NCI-H2081 treated with DMSO at 0.1 percent for 48 hours (cell line): ENCODE measurements at places on chromosomes 3 and 15.

DNA sequence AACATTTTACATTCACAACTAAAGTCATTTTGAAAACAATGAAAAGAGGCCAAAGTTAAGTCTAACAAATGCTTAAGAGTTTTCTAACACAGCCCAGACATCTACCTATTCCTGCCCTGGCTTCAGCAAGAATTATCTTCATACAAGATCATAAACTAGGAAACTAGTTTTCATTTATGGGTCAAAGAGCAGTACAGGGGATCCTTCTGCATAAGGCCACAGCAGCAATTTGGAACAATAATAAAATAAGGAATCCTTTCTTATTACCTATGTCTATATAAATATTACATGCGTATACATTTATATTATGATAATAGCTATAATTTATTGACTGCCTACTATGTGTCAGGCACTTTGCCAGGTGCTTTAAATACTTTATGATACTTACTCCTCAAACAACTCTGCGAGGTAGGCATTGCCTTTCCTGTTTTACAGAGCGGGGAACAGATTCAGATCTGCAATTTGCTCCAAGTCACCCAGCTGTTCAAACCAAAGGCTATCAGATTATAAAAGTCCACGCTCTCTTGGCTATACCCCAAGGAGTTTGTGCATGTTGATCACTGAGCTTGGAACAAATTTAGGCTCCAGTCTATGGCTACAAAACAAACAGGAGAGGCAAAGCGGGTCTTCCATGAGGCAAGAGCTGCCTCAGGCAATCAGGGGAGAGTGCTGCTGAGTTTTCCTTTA is 196.4 kb downstream of the RORA start:
- peak; percentile 85 for DNase-seq

DNA sequence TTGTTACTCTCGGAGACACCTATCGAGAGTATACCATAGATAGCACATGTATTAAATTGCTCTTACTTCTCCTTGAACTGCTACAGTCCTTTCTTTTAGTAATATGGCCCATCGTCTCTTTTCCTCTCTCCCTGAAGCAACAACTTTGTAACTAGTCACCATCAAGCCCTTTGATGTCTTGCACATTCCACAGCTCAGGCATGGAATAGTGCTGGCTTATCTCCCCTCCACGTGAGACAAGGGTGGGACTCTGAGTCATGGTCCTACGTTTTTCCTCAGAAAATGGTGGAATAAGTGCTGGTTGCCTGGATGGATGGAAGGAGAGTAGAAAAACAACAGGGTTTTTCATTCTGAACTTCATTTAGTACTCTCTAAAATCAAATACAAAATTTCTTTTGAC is 163.3 kb upstream of the MBNL1 start:
- no peak for DNase-seq

DNA sequence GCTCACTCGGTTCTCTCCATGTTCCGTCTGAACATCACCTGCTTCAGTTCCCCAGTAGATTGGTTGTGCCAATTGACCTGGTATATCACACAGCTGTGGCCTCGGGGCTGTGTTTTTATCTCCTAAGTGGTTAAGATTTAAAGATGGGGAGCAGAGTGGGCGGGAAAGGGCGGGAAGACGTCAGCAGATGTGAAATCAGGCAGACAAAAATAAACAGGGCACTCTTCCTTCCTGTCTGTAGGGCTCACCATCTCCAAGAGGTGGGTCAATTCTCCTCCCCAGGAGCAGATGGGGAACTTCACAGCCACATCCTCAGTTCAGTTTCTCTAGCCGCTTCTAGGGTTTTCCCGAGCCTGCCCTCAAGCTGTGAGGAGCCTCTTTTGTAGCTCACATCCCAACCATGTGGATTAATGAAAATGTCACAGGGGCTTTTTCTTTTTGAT is 26.8 kb upstream of the LIMD1 start:
- DNase-seq: no peak

DNA sequence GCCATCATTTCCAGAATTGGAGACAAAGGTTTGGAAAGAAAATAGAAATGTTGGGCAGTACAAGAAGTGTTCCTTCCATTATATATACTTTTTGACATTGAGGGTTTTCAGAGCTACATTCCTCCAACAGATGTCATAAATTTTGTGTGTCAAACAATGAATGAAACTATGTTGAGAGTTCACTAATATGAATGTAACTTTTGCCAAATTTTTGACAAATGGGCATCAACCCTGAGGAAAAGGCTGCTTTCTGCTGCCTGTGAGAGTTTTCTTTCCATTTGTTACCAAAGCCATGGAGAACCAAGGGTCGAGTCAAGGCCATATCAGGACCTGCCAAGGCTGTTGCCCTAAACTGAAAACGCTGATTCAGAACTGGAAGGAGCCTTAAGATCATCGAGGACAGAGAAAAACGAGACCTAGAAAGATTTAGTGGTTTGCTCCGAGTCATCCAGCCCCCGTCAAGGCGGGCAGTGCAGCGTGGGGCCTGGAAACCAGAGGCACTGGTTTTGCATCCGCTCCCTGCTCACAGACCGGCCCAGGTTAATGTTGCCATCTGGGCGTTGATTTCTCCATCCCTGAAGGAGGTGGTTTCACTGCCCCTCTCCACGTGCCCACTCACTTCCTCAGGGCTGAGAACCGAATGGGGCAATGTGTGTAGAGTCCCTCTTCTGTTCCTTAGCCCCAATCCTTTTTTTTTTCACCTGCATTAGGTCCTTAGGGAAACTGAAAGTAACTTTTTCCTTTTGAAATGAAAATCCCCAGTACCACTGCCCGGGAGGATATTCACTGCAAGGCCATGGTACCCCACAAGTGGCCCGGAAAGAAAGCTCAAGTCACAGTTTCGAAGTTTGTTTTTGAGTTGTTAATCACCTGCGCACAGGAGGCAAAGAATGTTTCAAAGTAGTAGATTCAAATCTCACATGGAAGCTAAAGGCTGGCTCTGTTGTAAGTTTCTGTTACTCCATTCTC is 32.8 kb downstream of the TPM1 start:
- no peak for DNase-seq

DNA sequence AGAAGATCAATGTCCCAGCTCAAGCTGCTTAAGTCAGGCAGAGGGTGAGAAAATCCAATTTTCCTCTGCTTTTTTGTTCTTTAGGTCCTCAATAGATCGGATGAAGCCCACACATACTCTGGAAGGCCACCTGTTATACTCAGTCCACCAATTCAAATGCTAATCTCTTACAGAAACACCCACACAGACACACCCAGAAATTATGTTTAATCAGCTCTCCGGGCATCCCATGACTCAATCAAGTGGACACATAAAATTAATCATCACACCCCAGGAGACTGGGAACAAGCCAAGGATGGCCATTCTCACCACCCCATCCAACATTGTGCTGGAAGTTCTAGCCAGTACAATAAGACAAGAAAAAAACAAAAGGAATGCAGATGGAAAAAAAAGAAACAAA is 67.8 kb upstream of the SLC24A5 start:
- DNase-seq: no peak

- no peak for DNase-seq
Observed at GRCh38 chr3:179026636-179027035, 45.0 kb downstream of the ZMAT3 start.

GRCh38 chr3:120497336-120497735 is 46.5 kb upstream of the FSTL1 start:
- no peak for DNase-seq

GRCh38 chr3:97817965-97818364 is 3.8 kb upstream of the CRYBG3 start:
- DNase-seq: peak; percentile 85
